Lung (tissue), 17 donors: ENCODE measurements at places on chromosomes 6 and 20. TPM values are rescaled to one million over a fixed set of nuclear protein-coding genes. Genes with fewer than 3 reads are reported as not detected.

CST1 gene
- not detected for total RNA-seq

KIAA0408 gene
- 28.7 TPM for total RNA-seq

GATA5 gene
- total RNA-seq: 15.2 TPM

SCRT2 gene
- total RNA-seq: not detected

HCRTR2 gene
- not detected for total RNA-seq
